ENCODE measurements at places on chromosomes 12 and 14. TPM values are rescaled to one million over a fixed set of nuclear protein-coding genes. Genes with fewer than 3 reads are reported as not detected.

DNA sequence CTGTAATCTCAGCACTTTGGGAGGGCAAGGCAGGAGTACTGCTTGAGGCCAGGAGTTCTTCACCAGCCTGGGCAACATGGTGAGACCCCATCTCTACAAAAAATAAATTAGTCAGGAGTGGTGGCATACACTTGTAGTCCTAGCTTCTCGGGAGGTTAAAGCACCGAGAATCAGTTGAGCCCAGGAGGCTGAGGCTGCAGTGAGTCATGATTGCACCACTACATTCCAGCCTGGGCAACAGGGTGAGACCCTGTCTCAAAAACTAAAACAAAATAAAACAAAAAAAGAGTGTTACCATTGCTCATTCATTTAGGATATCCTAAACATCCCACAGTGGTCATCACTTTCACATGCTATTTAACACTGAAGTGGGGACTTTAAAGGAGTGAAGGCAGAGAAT is 7.8 kb downstream of the NEK9 start:
- no peak for DNase-seq
- H3K4me1 ChIP-seq: peaks cover 1% of the 10 kb centered on the region
- no peaks in the 10 kb centered on the region for H3K27me3 ChIP-seq
- H3K36me3 ChIP-seq: peaks cover 49% of the 10 kb centered on the region
- H3K27ac ChIP-seq: no peak overlapping the region
- no peak overlapping the region for H3K4me3 ChIP-seq

IL31 gene
- total RNA-seq: not detected

DNA sequence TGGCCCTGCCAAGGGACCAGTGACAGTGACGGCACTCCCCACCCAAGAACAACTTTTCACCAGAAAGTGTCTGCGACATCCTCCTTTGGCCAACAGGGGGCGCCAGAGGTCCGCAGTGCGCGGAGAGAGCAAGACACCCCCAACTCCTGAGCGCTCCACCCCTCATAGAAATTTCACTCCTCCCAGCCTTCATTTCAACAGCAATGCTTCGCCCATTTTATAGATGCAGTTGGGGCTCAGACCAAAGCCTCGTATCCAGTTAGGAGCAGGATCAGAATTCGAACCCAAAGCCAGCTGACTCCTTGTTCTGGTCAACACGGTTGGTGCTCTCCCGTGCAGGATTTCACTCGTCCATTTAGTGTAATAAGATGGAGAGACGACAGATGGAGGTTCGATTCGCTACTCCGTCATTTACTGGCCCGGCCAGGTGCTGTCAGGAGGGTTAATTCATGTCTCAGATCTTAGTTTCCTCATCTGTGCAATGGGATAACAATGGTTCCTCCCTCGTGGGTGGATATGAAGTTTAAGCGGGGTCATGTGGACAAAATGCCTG is 2.4 kb upstream of the POP5 start:
- no peaks in the 10 kb centered on the region for H3K27me3 ChIP-seq
- H3K4me1 ChIP-seq: peaks cover 10% of the 10 kb centered on the region
- H3K36me3 ChIP-seq: peaks cover 5% of the 10 kb centered on the region
- DNase-seq: peak; percentile 86
- peak overlapping the region; percentile 44 for H3K4me3 ChIP-seq

LRRIQ1 gene
- total RNA-seq: 2.7 TPM

DNA sequence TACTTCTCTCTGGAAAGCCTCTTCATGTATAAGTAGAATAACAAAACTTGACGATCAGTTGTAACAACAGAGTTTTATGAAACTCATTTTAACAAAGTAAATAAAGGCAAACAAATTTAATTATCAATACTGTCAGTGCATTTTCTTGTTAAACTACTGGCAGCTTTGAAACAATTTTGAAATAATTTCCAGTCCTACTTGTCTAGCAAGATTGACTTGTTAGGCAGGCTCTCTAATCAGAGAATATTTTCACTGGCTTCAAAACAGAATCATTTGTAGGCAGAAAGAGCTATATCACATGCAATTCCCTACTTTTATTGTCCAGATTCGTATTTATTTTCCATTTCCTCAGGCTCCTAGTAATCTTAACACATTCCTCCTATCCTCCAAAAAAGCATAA is 45.9 kb upstream of the SLC6A13 start:
- H3K27ac ChIP-seq: no peak overlapping the region
- no peak overlapping the region for H3K4me3 ChIP-seq
- no peaks in the 10 kb centered on the region for H3K27me3 ChIP-seq
- peaks cover 83% of the 10 kb centered on the region for H3K36me3 ChIP-seq

DNA sequence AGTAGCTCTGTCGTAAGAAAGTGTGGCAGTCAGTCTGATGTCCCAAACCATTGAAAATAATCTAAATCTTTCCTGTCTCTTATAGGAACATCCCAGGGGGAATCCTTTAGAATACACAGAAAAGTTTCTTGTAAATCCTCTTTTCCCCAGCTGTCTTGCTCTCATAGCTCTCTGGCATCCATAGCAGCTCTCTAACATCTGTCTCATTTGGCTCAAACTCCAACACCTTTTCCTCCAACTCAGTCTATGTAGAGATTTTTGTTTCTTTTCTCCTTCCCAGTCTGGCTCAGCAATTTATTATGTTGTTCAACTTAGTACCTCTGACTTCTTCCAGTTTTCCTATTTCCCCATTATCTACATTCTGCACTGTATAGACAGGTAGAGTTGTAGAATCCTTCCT is 84.4 kb upstream of the NEDD1 start:
- H3K27me3 ChIP-seq: peaks cover 3% of the 10 kb centered on the region
- no peak overlapping the region for H3K4me3 ChIP-seq
- no peaks in the 10 kb centered on the region for H3K4me1 ChIP-seq
- H3K36me3 ChIP-seq: no peaks in the 10 kb centered on the region
- H3K27ac ChIP-seq: no peak overlapping the region
- no peak for DNase-seq

GRCh38 chr14:56156096-56156495 is 37.9 kb downstream of the PELI2 start:
- H3K27ac ChIP-seq: no peak overlapping the region
- H3K36me3 ChIP-seq: no peaks in the 10 kb centered on the region
- H3K27me3 ChIP-seq: no peaks in the 10 kb centered on the region
- no peak overlapping the region for H3K4me3 ChIP-seq
- H3K4me1 ChIP-seq: peaks cover 3% of the 10 kb centered on the region
- DNase-seq: no peak

DNA sequence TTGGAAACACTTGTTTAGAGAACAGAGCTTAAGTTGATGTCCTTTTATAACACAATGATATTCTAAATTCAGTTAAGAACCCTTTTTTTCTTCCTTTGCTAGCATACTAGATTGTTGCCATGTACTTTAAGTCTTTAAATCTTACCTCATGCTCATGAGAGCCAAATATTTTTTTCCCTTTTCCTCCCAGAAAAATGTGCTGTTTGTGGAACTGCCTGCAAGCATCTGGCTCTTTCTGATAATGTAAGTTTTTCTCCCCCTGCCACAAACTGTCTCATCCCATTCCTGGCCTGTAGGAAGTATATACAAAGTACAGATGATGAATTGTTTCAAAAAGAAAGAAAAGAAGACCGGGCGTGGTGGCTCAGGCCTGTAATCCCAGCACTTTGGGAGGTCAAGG is 5.3 kb downstream of the RNF212B start:
- no peaks in the 10 kb centered on the region for H3K27me3 ChIP-seq
- H3K36me3 ChIP-seq: no peaks in the 10 kb centered on the region
- H3K4me1 ChIP-seq: peaks cover 1% of the 10 kb centered on the region
- no peak for DNase-seq
- no peak overlapping the region for H3K4me3 ChIP-seq

TMEM30B gene
- total RNA-seq: 0.24 TPM

DNA sequence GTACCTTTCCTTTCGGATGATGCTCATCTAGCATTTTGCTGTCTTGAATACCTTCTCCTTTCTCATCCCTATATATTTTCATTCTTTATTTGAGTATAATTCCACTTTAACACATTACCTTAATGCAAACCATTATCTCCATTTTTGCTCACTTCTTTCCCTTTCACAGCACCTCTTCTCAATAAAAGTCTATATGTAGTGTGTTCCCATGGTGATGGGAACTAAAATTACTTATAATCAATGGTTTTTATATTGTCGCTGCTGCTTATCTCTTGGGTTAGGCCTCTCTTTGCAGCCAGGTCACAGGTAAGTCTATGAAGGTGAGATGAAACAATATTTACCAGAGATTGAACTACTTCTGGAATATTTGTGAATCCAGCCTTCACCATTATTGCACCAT is 121.6 kb upstream of the FGD4 start:
- H3K27ac ChIP-seq: no peak overlapping the region
- H3K4me3 ChIP-seq: no peak overlapping the region
- no peaks in the 10 kb centered on the region for H3K27me3 ChIP-seq
- no peak for DNase-seq
- H3K4me1 ChIP-seq: peaks cover 25% of the 10 kb centered on the region

TAS2R7 gene
- total RNA-seq: not detected

GRCh38 chr14:89891055-89891454 is 63.5 kb downstream of the EFCAB11 start:
- no peak overlapping the region for H3K4me3 ChIP-seq
- H3K36me3 ChIP-seq: no peaks in the 10 kb centered on the region
- no peak for DNase-seq
- no peak overlapping the region for H3K27ac ChIP-seq
- no peaks in the 10 kb centered on the region for H3K4me1 ChIP-seq

- H3K4me3 ChIP-seq: no peak overlapping the region
- H3K4me1 ChIP-seq: no peaks in the 10 kb centered on the region
- H3K27me3 ChIP-seq: peaks cover 5% of the 10 kb centered on the region
- no peak overlapping the region for H3K27ac ChIP-seq
Observed at GRCh38 chr12:131559517-131560516, 151.1 kb upstream of the SFSWAP start.

PYGL gene
- 18.6 TPM for total RNA-seq

LBHD2 gene
- total RNA-seq: 0.99 TPM

LIN7A gene
- total RNA-seq: 10.0 TPM

GRCh38 chr12:26271889-26272492 is 76.6 kb downstream of the SSPN start:
- no peak overlapping the region for H3K27ac ChIP-seq
- H3K4me1 ChIP-seq: peaks cover 33% of the 10 kb centered on the region
- no peak overlapping the region for H3K4me3 ChIP-seq
- no peaks in the 10 kb centered on the region for H3K36me3 ChIP-seq
- H3K27me3 ChIP-seq: no peaks in the 10 kb centered on the region
- DNase-seq: peak; percentile 51

WNT1 gene
- not detected for total RNA-seq

- DNase-seq: no peak
- H3K27ac ChIP-seq: no peak overlapping the region
- H3K36me3 ChIP-seq: no peaks in the 10 kb centered on the region
- H3K4me1 ChIP-seq: no peaks in the 10 kb centered on the region
- no peaks in the 10 kb centered on the region for H3K27me3 ChIP-seq
Observed at GRCh38 chr14:69325086-69325485, 65.1 kb downstream of the GALNT16 start.

GRCh38 chr14:84726471-84726870 is 803.5 kb upstream of the FLRT2 start:
- H3K27me3 ChIP-seq: no peaks in the 10 kb centered on the region
- no peaks in the 10 kb centered on the region for H3K4me1 ChIP-seq
- H3K4me3 ChIP-seq: no peak overlapping the region
- DNase-seq: no peak
- no peak overlapping the region for H3K27ac ChIP-seq

- H3K4me1 ChIP-seq: no peaks in the 10 kb centered on the region
- no peaks in the 10 kb centered on the region for H3K27me3 ChIP-seq
- no peak overlapping the region for H3K27ac ChIP-seq
- H3K4me3 ChIP-seq: no peak overlapping the region
- no peak for DNase-seq
Observed at GRCh38 chr12:57176846-57177245, 29.4 kb upstream of the LRP1-AS start.

DNA sequence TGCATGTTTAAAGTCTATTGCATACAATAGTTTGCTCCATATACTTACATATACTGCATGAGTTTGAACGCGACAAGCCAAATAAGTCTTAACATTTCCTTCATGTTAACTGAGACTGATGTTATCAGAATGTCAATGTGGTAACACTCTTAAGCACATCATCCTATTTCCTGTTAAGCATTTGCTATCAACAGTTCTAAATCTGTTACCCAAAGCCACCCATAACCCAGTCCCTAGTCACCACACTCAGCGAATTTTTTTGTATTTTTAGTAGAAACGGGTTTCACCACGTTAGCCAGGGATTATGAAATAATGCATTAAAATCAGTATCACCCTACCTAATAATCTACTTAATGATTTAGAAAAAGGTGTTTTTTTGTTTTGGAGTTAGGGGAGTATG is 39.4 kb downstream of the HNRNPC start:
- DNase-seq: peak; percentile 52
- peaks cover 42% of the 10 kb centered on the region for H3K4me1 ChIP-seq
- peaks cover 99% of the 10 kb centered on the region for H3K36me3 ChIP-seq
- no peak overlapping the region for H3K4me3 ChIP-seq

GRCh38 chr14:105465209-105466031 is 9.2 kb upstream of the CRIP2 start:
- peaks cover 26% of the 10 kb centered on the region for H3K4me1 ChIP-seq
- peaks cover 60% of the 10 kb centered on the region for H3K36me3 ChIP-seq
- no peaks in the 10 kb centered on the region for H3K27me3 ChIP-seq
- H3K27ac ChIP-seq: peak overlapping the region; percentile 22
- peak; percentile 85 for DNase-seq

- H3K27me3 ChIP-seq: no peaks in the 10 kb centered on the region
- H3K27ac ChIP-seq: no peak overlapping the region
- H3K36me3 ChIP-seq: no peaks in the 10 kb centered on the region
- H3K4me3 ChIP-seq: no peak overlapping the region
- H3K4me1 ChIP-seq: peaks cover 12% of the 10 kb centered on the region
Observed at GRCh38 chr14:93081876-93082570, 33.7 kb downstream of the ITPK1 start.

ATXN7L3B gene
- 43.7 TPM for total RNA-seq

TMBIM4 gene
- total RNA-seq: 62.1 TPM

DNA sequence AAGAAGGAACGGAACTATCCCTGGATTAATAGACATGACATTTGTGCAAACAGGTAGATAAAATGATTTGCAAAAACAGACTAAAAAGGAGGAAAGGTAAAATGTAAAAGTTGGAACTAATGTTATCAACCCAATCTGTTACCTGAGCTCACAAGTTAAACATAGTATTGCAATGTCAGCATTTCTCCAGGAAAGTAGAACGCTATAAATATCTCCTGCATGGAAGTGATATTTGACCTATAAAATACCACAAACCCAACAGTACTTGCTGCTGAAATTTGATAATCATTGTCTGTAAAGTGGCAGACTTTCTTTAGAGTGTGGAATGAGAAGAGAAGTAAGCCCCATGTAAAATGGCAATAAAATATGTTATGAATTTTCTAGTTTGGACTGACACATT is 1435.7 kb downstream of the LRFN5 start:
- H3K4me3 ChIP-seq: no peak overlapping the region
- H3K27ac ChIP-seq: no peak overlapping the region
- no peaks in the 10 kb centered on the region for H3K27me3 ChIP-seq
- no peak for DNase-seq

FRS2 gene
- total RNA-seq: 34.5 TPM
